ENCODE measurements at places on chromosomes 2 and 18. TPM values are rescaled to one million over a fixed set of nuclear protein-coding genes. Genes with fewer than 3 reads are reported as not detected.

DNA sequence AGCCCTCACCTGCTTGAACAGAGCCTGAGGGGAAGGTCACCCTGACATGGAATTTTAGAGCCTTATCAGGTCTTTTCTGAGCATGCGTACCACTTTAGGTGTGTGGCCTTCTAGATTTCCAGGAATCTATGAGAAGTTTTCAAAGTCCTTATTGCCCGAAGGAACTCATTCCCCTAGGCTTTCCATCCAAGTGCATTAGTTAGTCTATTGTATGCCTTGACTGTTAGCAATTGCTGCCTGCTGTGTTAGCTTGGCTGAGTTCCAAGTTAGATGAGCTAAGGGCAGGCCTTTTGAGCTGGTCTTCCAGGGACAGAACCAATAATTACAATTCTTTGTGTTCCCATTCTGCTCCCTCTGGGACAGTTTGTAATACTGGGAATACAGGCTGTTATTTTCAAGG, 30.8 kb upstream of the PUM2 start:
- no peak for DNase-seq

ATP6V1B1 gene
- total RNA-seq = not detected

DNA sequence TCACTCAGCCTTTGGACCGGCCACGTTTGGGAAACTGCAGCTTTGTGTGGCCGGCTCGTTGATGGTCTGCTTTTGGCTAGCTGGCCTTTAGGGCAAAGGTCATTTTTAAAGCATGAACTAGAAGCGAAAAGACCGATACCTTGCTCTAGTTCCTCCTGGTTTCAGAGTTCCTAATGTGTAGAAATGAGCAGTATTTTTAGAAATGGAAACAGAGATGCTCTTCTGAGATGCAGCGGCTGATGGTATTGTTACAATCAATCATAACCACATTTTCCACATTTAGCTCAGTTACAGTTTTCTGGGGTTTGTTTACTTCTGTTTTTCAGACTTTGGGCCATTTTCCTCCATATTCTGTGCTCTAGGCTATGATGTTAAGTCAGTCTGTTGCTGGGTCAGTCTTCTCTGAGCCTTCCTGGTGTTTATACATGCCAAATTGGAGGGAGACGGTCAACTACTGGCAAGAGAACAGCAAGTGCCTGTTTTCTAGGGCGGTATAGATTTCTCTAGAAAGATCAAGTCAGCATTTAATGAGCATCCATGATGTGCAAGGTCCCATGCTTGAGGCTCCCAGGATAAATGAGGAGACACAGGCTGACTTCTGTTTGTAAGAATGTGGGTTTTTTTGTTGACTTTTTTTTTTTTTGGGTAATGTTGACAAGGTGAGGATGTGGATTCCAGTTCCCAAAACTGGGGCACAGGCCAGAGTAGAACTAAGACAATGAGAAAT, 28.0 kb downstream of the RNF144A start:
- no peak for DNase-seq

ZNF385B gene
- total RNA-seq = not detected

DNA sequence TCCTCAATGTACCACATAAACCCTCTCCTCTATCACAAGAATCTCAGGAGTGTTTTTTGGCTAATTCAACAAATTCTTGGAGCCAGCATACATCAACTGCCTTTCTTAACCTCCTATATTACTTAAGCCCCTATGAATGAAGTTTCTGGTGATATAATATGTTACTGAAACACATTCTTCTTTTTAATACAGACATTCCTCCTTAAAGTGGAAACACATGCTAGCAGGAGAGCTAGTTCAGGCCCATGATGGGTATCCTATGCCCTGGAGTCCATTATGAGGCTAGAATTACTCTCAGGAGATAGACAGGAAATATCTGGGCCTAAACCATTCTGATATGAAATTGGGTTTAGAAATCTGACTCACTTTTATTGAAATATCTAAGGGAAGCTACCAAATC, 26.6 kb upstream of the RMDN2 start:
- no peak for DNase-seq

- no peak for DNase-seq
These were observed 93.6 kb downstream of the ASAP2 start for GRCh38 chr2:9300214-9300613.

- DNase-seq = no peak
These were observed 4.4 kb downstream of the FBLN7 start for GRCh38 chr2:112142525-112143078.

ST6GAL2 gene
- total RNA-seq = not detected

GRCh38 chr18:3224223-3224622, 4.5 kb upstream of the MYOM1 start:
- DNase-seq = no peak

- DNase-seq = no peak
These were observed 32.8 kb upstream of the DAPL1 start for GRCh38 chr2:158762336-158762735.

DNA sequence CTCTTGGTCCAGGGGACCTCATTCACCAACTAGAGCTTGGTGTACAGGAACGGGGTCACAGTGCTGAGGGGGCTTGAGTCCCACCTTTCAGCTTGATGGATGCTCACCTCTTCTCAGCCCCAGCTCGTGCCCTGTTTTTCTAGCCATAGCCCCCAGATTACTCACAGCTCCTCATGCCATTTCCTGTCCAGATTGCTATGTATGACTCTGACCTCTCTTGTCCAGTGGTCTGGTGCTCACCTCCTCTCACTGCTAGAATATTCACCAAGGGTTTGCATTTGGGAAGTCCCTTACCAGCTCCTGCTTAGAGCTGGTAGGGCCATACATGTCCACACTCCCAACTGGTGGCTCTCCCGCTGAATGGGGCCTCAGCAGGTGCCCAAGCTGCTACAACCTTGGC, 5.9 kb downstream of the LBX2 start:
- DNase-seq = no peak

CFC1 gene
- not detected for total RNA-seq

DNA sequence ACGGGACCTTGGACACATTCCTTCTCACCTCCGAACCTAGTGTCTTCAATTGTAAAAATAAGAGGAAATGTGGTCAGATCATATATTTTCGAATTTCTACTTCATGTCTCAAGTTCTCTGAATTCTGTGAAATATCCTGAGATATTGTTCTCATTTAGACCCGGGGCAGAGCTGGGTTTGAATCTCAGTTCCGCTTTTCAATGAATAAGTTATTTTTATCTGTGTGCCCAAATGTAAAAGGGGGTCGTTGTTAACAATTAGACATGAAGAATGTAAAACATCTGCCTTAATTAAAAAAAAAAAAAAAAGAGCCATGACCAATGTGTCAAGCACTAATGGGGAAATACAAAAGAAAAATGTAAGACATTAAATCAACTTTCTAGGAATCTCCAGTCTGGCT, 48.9 kb upstream of the BCL11A start:
- no peak for DNase-seq

DNA sequence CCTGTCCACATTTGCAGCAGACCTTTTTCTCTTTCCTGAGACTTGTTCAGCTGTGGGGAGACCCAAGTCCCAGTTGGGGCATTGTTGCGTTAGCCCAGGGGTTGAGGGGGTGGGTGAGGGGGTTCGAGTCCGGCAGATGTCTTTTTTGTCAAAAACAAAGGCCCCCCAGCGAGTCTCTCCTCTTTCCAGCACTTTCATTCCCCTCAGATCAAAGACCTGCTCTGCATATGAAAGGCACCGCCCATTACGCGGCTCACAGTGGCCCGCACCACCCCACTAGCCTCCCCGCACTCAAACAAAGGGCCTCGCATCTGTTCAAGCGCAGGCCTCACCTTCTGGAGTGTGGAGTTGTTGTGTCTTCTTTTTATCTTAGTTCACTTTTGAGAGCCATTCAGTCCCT, 25.2 kb downstream of the TRABD2A start:
- DNase-seq = no peak

GRCh38 chr18:70384181-70384790, 95.4 kb downstream of the SOCS6 start:
- no peak for DNase-seq

DNA sequence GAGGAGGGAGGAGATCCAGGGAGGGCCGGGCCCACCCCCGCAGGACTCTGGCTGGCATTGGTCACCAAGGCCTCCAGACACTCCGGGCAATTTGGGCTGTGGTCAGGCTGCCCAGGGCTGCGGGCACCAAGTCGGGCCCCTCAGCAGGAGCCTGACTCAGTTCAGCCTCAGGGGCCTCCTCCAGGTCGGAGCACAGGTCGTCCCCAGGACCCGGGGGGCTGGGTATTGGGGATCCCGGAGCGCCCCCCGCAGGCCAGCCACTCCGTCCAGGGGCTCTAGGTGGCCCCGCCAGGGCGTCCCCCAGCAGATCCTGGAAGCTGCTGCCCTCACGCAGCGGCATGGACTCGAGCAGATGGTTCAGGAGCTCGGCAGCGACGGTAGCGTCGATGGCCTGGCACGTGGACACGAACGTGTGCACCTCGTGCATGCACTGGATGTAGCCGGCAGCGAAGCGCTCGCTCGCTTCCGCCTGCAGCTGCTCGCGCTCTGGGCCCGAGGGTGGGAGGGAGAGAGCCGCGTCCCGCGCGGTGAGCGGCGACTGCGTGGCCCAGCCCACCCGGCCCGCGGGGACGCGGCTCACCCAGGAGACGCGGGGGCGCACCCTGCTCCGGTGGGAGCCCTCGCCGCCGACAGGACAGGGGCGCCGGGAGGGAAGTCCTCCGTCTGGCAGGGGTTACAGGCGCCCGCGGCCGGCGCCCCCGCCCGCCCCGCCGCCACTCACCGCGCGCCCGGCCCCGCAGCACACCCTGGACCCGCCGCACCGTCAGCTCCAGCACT, 884 bp downstream of the HES6 start:
- peak; percentile 21 for DNase-seq

- DNase-seq = no peak
These were observed 10.9 kb downstream of the MEP1B start for GRCh38 chr18:32200766-32201165.

GCG gene
- not detected for total RNA-seq

DNA sequence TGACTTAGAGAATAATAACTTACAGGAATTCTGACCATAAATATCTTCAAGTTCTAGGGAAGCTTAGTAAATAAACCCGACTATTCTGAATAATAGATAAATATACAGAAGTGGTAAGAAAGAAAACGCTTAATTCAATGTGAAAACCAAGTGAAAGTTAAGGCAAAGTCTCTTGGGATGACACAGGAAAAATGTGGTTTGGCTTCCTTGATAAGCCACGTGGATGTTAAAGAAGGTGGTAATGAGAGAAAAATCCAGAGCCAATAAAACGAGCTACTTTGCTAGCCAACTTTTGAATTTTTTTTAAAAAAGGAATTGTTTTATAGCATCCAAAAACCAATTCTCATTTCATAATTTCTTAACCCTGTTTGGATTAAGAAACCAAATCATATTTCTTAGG, 166.2 kb upstream of the VRK2 start:
- no peak for DNase-seq

- DNase-seq = no peak
These were observed 44.0 kb upstream of the HPCAL1 start for GRCh38 chr2:10258726-10259125.

PREB gene
- 98.0 TPM for total RNA-seq

DNA sequence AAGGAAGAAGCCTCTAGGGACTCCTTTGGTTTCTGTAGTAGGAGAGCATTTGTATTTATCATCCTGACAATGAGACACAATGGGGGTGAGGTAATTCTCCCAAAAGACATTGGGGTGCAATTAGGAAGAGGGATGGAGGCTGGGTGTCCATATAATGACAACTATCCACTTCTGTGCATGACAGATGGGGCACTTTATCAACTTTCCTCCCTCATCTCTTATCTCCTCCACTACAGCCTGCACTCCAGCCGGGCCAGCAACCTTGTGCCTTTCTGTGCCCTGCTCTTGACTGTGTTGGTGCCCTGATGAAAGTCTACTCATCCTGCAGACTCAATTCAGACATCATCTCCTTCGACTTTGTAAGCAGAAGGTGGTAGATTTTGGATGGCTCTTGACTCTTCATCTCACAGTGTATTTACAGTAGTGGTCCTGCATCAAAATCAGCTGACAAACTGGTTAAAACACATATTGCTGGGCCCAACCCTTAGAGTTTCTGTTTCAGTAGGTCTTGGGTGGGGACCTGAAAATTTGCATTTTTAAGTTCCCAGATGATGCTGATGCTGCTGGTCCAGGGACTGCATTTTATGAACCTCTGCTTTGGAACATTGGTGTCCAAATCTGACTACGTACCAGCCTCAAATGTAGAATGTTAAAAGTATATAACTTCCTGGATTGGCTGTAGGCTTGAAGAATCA, 40.8 kb upstream of the CFAP36 start:
- DNase-seq = no peak

RNU2-63P gene
- 49.1 TPM for total RNA-seq

- no peak for DNase-seq
These were observed 279.0 kb downstream of the CALCRL start for GRCh38 chr2:187168720-187169713.

- DNase-seq = no peak
These were observed 117.4 kb downstream of the PIK3C3 start for GRCh38 chr18:42072407-42072806.

- DNase-seq = no peak
These were observed 13.9 kb downstream of the IL1F10 start for GRCh38 chr2:113081488-113082210.

DNA sequence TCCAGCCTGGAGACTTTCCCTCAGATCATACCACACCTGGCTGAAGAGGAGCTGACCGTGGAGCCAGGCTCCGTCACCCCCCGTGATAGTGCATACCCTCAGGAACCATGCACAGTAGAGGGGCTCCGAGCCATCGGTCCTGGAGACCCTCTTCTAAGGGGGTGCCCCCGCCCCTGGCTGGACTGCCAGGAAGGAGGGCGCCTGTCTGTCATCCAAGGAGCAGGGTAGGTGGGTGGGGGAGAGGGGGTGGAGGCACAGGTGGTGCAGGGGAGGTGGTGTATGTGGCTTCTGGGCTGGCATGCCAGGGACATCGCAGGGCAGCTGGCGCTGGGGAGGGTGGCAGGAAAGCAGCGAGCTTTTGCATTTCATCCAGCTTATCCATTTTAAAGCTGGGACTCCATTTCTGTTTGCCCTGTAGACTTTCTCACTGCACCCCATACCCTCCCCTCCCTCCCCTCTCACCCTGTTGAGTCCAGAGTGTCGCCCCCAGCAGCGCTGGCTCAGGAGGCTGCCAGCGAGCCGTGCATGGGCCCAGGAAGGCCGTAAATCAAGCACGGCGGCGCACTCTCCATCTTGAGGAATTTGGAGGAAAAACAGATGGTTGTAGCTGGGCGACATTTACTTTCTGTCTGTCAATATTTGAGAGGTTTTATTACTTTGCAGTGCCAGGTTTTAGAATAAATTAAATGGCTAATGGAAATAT, 56.2 kb upstream of the HS6ST1 start:
- no peak for DNase-seq

FARSB gene
- 73.2 TPM for total RNA-seq

- no peak for DNase-seq
These were observed 67.4 kb downstream of the MOGAT1 start for GRCh38 chr2:222738809-222739208.

GRCh38 chr2:144219979-144220378, 299.9 kb downstream of the ZEB2 start:
- DNase-seq = no peak

TXNDC2 gene
- not detected for total RNA-seq

DNA sequence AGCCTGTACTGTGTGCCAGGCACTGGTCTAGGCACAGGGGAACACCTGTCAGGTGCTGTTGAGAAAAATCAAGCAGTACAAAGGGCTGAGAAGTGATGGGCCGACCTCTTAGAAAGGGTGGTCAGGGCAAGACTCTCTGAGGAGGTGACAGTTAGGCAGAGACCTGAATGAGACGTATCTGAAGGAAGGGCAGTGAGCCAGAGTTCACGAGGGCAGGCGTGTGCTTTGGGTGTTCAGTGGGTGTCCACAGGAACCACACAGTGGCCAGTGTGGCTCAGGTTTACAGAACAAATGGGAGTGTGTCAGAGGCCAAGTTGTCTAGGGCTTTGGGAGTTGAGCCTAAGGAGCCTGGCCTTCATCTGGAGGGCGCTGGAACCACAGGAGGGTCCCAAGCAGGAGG, 6.2 kb downstream of the ARMC9 start:
- DNase-seq = no peak

Measured in activated T-cell treated with anti-CD3 and anti-CD28 coated beads, Interleukin-2, amount 50 U/mL, for 4 hours (primary cell).